ENCODE measurements at places on chromosomes 4 and X.

DNA sequence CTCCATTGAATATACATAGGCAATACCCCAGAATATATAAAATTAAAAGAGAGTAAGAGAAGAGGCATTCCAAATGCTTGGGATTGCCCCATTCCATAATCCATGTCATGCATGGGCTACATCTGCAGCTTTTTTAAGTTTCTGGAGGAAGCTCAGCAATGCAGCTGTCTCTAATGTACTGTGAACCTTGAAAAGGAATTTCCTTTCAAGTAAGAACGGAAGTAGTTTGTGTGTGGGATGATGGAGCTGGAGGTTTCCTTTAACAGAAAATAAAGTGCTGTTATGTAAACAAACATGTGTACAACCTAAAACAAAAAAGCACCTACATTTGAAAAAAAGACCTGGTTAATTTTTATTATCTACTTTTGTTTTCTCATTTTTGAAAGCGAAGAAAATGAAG, 303.5 kb downstream of the BMPR1B start:
- DNase-seq = no peak

GRCh38 chr4:38452009-38452408, 212.0 kb upstream of the KLF3 start:
- DNase-seq = no peak

DNA sequence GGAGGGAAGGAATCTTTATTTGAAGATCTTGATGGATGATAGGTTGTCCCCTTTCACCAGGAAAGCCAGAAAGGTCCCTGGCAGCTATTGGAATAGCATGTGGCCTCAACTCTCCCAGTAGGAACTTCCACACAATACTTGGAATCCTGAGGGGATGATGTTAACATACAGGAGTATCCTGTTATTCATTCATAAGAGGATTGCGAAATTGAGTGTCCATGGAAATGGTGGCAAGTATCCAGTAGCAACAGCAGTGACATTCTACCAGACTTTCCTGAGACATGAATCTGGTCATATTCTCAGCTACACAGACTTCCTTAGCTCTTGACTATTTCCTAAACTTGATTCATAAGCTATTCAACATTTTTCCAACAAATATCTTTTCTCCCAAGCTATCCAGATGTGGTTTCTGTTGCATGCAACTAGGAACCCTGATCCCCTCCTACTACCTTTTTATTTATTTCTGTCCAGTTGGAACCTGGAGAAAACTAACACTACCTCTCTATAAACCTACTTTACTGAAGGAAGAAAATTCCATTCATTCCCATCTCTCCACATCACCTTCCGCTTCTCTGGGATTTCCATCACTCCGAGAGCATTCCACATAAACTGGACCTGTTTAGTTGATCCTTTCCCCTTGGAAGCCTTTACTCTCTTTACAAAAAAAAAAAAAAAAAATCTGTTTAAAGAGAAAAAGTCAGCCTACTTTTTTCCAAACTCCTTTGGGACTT, 101.8 kb downstream of the ANXA5 start:
- no peak for DNase-seq

DNA sequence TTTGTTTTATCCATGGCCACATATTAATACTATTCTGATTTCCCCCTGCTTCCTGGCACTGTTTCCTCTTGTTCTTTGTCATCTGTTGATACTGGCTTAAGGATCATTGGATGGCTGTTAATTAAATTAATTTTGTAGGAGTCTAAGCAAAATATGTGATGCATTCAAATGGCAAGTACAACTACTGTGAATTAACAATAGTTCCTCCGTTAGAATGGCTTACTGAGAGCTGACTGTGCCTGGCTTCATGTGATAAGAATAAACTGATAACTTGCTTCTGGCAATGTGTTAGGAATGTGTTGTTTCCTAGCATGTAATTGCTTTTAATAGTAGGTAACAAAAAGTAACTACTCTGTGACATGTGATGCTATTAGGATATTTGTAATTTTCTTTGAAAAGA, 98.5 kb downstream of the RPA4 start:
- DNase-seq = no peak

DNA sequence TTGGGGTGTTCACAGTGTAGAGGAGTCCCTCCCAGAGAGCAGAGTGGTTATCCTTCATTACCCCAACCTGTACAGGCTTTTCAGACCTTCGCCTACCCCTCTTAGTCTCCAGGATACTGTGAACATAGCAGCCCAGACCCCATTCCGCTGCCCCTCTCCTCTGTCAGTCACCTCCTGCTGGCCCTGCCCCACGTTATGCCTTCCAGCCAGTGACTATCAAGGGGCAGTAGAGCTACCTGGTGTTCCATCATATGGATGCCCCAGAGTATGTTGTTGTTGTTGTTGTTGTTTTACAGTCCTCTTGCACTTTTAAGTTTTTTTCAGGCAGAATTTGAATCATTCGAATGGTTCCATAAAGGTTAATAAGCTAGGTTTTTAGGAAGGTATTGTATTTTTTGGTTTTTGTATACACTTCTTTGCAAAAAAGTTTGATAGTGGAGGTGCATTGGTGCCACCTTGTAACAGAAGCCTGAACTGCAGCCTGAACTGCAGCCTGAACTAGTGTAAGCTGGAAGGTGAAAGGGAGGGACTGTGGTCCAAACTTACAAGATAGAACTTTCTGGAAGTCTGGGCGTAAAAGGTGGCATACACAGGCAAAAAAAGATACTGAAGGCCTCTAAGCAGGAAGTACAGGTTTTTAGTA, 101.4 kb upstream of the RAB40AL start:
- DNase-seq = no peak

DNA sequence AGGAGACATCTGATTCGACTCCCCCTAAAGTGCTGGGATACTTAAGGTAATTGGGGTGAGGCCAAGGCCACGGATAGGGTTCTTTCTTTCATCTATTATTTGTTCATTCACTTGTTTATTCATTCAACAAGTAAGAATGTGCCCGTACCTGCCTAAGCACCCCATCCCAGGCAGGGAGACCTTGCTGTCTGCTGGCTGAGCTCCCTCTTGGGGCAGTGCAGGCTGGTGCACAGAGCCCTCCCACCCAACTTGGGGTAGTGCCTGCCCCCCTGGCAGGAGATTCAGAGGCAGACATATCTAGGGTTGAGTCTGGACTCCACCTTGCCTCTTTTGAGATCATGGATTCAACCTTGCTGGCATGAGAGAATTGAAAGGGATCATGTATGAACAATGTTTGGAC, 95.7 kb downstream of the DRD5 start:
- no peak for DNase-seq

- no peak for DNase-seq
Observed at GRCh38 chr4:116122124-116122523, 963.3 kb downstream of the TRAM1L1 start.

- no peak for DNase-seq
Observed at GRCh38 chr4:40182001-40182400, 14.8 kb upstream of the RHOH start.

DNA sequence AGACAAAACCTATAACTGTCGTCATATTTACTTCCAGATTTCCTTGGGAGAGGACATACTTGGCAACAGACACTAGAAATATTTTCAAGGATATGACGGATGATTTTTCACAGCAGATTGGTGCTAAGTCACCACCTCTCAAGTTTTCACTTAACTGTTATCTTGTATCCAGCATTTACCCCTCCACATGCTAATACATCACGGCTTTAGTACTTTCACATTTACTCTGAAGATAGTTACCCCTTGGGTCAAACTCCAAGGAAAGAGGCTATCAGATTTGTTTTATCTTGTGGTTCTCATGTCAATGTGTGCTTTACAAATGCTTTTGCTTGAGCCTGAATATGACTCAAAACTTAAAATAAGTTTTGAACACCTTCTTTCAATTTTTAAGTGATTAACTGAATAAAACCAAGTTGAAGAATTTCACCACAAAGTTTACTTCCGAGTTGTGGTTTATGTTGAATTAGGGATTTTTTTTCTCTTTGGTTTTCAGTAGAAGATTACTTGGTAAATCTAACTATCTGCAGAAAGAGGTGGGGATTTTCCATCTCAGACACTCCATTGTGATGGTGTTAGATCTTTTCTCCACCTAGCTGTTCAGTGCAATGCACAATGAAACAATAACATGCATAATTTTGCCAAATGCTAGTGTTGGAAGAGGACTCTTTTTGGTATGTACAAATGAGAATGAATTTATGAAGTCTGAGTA, 75.4 kb upstream of the FAT1 start:
- no peak for DNase-seq

- no peak for DNase-seq
Observed at GRCh38 chrX:106862972-106863688, 40.0 kb downstream of the RIPPLY1 start.

GRCh38 chrX:11465648-11466411, 172.6 kb downstream of the AMELX start:
- DNase-seq = no peak

GRCh38 chr4:160611181-160611580, 1508.3 kb downstream of the RAPGEF2 start:
- DNase-seq = no peak

DNA sequence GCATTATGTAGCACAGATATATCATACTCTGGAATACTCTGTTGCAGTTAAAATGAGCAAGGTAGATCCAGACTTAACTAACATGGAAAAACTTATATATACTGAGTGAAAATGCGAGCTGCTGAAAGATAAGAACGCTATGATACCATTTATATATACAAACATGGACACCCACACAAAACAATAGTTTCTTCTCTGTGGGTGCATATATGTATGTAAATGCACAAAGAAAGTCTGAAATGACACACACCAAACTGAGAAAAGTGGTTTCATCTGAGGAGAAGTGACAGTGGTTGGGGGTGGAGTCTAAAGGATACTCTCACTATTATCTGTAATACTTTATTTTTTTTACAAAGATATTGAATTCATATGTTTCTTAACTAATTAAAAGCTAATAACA, 12.2 kb upstream of the FGF2 start:
- DNase-seq = no peak

- DNase-seq = no peak
Observed at GRCh38 chrX:7852166-7852565, 9.2 kb downstream of the VCX start.

DNA sequence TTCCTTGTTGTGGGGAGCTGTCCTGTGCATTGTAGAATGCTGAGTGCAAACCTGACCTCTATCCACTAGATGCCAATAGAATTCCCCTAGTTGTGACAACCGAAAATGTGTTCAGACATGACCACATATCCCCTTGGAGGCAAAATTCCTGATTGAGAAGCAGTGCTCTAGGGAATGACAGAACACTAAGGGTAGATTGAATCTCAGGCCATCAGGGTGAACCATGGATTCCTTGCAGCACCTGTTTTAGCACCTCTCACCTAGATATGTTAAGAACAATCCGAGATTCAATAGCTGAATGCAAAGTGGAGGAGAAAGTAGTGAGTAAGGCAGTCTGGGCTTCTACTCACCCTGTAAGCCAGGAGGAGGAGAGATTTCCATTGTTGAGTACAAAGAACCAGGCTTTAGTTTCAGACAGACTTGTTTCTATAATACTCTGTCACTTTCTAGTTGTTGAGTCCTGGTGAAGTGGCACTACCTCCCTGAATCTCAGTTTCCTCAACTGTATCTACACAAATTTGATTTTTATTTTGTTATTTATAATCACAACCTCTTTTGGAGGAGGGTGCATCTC, 111.0 kb upstream of the RAP2C start:
- DNase-seq = no peak

- DNase-seq = no peak
Observed at GRCh38 chr4:41455206-41455605, 82.8 kb upstream of the LIMCH1 start.

GRCh38 chr4:2954358-2955185, 8.6 kb downstream of the NOP14 start:
- no peak for DNase-seq

DNA sequence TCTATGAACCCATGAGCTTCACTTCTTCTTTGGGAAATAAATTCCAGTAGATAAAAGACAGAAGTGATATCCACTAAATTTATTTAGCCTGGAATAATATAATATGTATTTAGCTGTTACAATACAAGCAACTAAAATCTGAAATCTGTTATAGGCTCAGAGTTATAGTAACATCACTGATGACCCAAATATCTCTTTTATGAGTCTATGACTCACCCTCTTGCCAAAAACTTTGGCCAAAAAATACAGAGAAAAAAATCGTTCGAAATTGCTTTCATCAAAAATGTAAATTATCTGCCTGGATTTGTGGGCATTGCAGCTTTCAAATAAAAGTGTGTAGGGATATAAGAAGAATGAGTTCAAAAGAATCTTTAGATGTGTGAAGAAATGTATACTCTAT, 89.4 kb upstream of the DKK2 start:
- DNase-seq = no peak
